Sigmoid colon (tissue), 7 donors: ENCODE measurements at places on chromosomes 7 and 10. TPM values are rescaled to one million over a fixed set of nuclear protein-coding genes. Genes with fewer than 3 reads are reported as not detected.

The EGFR gene
- 38.9 TPM for total RNA-seq

The CALHM1 gene
- not detected for total RNA-seq

The MMRN2 gene
- 8.6 TPM for total RNA-seq

The ZNF117 gene
- 8.2 TPM for total RNA-seq

The HUS1 gene
- total RNA-seq = 32.1 TPM

The SVOPL gene
- total RNA-seq = not detected
